ENCODE measurements at places on chromosomes 4 and X. TPM values are rescaled to one million over a fixed set of nuclear protein-coding genes. Genes with fewer than 3 reads are reported as not detected.
A peak's percentile ranks its signal among the peaks of the same experiment; 100 is the strongest.

Gene SUPT20HL2
- not detected for total RNA-seq

Gene ZNF711
- 2.3 TPM for total RNA-seq

Gene SLC7A11
- total RNA-seq: 24.7 TPM

Gene TMEM150C
- total RNA-seq: 0.36 TPM

Gene NONO
- total RNA-seq: 609 TPM

Gene TLL1
- not detected for total RNA-seq

Gene PORCN
- total RNA-seq: 3.3 TPM

Gene DCAF8L2
- total RNA-seq: not detected

Gene C4orf50
- not detected for total RNA-seq

Gene TMEM47
- total RNA-seq: 134 TPM

DNA sequence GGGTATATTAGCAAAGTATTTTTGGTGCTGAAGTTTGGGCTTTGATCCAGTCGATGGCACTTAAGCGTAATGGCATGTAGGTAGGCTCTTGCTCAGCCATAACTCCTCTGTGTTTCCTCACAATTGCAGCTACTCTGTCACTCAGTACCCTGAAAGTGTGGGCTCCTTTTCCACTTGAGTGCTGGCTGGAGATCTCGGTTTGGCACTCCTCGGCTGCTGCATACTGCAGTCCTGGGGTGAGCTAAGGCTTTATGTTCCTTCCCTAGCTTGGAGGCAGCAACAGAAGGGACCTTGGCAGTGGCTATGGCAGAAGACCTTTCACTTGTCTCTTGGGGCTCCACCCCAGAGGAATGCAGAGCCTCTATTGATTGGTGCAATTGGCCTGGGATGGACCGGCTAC is 106.7 kb upstream of the GRXCR1 start:
- no peak for DNase-seq
- no peaks in the 10 kb centered on the region for H3K36me3 ChIP-seq
- H3K27me3 ChIP-seq: no peaks in the 10 kb centered on the region
- H3K4me1 ChIP-seq: no peaks in the 10 kb centered on the region
- H3K4me3 ChIP-seq: no peak overlapping the region
- H3K27ac ChIP-seq: no peak overlapping the region

GRCh38 chrX:121258545-121258944 is 211.1 kb downstream of the GLUD2 start:
- no peak overlapping the region for H3K4me3 ChIP-seq
- no peak overlapping the region for H3K27ac ChIP-seq
- no peaks in the 10 kb centered on the region for H3K4me1 ChIP-seq

- no peak overlapping the region for H3K27ac ChIP-seq
- no peaks in the 10 kb centered on the region for H3K36me3 ChIP-seq
- no peak for DNase-seq
Measured at GRCh38 chrX:497186-498014, 110.7 kb upstream of the PPP2R3B start.

- no peak overlapping the region for H3K4me3 ChIP-seq
- H3K27me3 ChIP-seq: no peaks in the 10 kb centered on the region
- H3K36me3 ChIP-seq: no peaks in the 10 kb centered on the region
- DNase-seq: no peak
Measured at GRCh38 chr4:130044788-130045531, 949.0 kb downstream of the C4orf33 start.

GRCh38 chrX:25558137-25558536 is 542.4 kb upstream of the ARX start:
- no peak for DNase-seq
- no peak overlapping the region for H3K27ac ChIP-seq
- no peaks in the 10 kb centered on the region for H3K4me1 ChIP-seq
- H3K36me3 ChIP-seq: no peaks in the 10 kb centered on the region
- no peaks in the 10 kb centered on the region for H3K27me3 ChIP-seq

DNA sequence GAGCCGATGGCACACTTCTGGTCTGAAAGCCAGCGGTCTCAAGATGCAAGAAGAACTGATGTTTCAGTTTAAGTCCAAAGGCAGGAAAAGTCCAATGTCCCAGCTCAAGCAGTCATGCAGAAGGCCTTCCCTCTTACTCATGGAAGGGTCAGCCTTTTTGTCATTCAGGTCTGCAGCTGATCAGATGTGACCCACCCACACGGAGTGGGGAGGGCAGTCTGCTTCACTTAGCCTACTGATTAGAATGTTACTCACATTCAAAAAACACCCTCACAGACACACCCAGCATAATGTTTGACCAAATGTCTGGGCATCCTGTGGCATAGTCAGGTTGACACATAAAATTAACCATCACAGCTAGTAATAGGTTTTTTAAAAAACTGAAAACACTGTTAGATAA is 6.6 kb downstream of the HCCS start:
- DNase-seq: no peak
- H3K36me3 ChIP-seq: peaks cover 40% of the 10 kb centered on the region
- no peak overlapping the region for H3K4me3 ChIP-seq
- H3K27me3 ChIP-seq: no peaks in the 10 kb centered on the region

DNA sequence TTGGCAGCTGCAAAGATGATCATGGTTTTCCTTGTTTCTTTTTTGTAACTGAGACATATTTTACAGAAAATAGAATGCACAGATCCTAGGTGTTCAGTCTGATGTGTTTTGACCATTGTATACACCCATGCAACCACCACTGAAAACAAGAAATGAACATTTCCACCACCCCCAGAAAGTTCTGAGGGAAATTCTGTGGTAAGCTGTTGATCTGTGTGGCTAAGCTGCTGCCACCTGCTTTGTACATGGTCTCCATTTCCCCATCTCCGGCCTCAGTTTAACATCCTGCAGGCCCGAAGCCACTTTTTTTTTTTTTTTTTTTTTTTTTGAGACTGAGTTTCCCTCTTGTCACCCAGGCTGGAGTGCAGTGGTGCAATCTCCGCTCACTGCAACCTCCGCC is 65.3 kb downstream of the NYX start:
- H3K36me3 ChIP-seq: no peaks in the 10 kb centered on the region
- H3K4me1 ChIP-seq: peaks cover 3% of the 10 kb centered on the region
- H3K27me3 ChIP-seq: peaks cover 4% of the 10 kb centered on the region
- no peak for DNase-seq

GRCh38 chr4:90127706-90128345 is 632 bp downstream of the CCSER1 start:
- no peaks in the 10 kb centered on the region for H3K36me3 ChIP-seq
- H3K27me3 ChIP-seq: peaks cover 8% of the 10 kb centered on the region
- H3K4me3 ChIP-seq: peak overlapping the region; percentile 24
- no peaks in the 10 kb centered on the region for H3K4me1 ChIP-seq
- H3K27ac ChIP-seq: no peak overlapping the region
- no peak for DNase-seq

GRCh38 chr4:186743261-186743660 is 19.6 kb upstream of the FAT1 start:
- H3K27ac ChIP-seq: peak overlapping the region; percentile 26
- no peaks in the 10 kb centered on the region for H3K36me3 ChIP-seq
- H3K4me1 ChIP-seq: peaks cover 4% of the 10 kb centered on the region
- no peaks in the 10 kb centered on the region for H3K27me3 ChIP-seq
- H3K4me3 ChIP-seq: no peak overlapping the region

- no peaks in the 10 kb centered on the region for H3K27me3 ChIP-seq
- no peak for DNase-seq
- H3K36me3 ChIP-seq: no peaks in the 10 kb centered on the region
- H3K4me3 ChIP-seq: no peak overlapping the region
Measured at GRCh38 chrX:149073479-149073878, 431.6 kb downstream of the IDS start.

- H3K36me3 ChIP-seq: no peaks in the 10 kb centered on the region
- no peaks in the 10 kb centered on the region for H3K27me3 ChIP-seq
- no peak for DNase-seq
- no peaks in the 10 kb centered on the region for H3K4me1 ChIP-seq
- no peak overlapping the region for H3K4me3 ChIP-seq
- H3K27ac ChIP-seq: no peak overlapping the region
Measured at GRCh38 chrX:18543738-18544137, 118.3 kb downstream of the CDKL5 start.

DNA sequence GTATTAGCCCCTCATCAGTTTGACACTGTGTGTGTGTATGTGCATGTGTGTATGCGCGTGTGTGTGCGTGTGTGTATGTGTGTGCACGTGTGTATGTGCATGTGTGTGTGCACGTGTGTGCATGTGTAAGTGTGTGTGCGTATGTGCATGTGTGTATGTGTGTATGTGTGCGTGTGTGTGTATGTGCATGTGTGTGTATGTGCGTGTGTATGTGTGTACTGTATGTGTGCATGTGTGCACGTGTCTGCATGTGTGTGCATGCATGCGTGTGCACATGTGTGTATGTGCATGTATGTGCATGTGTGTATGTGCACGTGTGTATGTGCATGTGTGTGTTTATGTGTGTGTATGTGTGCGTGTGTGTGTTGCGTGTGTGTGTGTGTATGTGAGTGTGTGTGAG is 31.1 kb upstream of the MXRA5 start:
- H3K27me3 ChIP-seq: no peaks in the 10 kb centered on the region
- no peak for DNase-seq
- H3K4me3 ChIP-seq: no peak overlapping the region

- no peaks in the 10 kb centered on the region for H3K27me3 ChIP-seq
- no peak overlapping the region for H3K4me3 ChIP-seq
- peak; percentile 73 for DNase-seq
- H3K4me1 ChIP-seq: peaks cover 2% of the 10 kb centered on the region
Measured at GRCh38 chrX:7346021-7346420, 198.1 kb upstream of the PUDP start.

- DNase-seq: peak; percentile 35
- H3K4me1 ChIP-seq: no peaks in the 10 kb centered on the region
- no peak overlapping the region for H3K4me3 ChIP-seq
- H3K27me3 ChIP-seq: no peaks in the 10 kb centered on the region
Measured at GRCh38 chrX:101117701-101118100, 19.7 kb downstream of the CENPI start.

- peaks cover 2% of the 10 kb centered on the region for H3K4me1 ChIP-seq
- DNase-seq: no peak
- H3K4me3 ChIP-seq: no peak overlapping the region
- H3K36me3 ChIP-seq: no peaks in the 10 kb centered on the region
Measured at GRCh38 chrX:152928761-152929400, 31.0 kb downstream of the ZNF185 start.

GRCh38 chr4:8818063-8818881 is 53.4 kb downstream of the HMX1 start:
- H3K4me1 ChIP-seq: no peaks in the 10 kb centered on the region
- no peak overlapping the region for H3K4me3 ChIP-seq
- H3K27me3 ChIP-seq: no peaks in the 10 kb centered on the region
- no peak overlapping the region for H3K27ac ChIP-seq

GRCh38 chr4:23915459-23916132 is 25.7 kb upstream of the PPARGC1A start:
- no peaks in the 10 kb centered on the region for H3K27me3 ChIP-seq
- no peak for DNase-seq
- H3K27ac ChIP-seq: no peak overlapping the region
- H3K36me3 ChIP-seq: no peaks in the 10 kb centered on the region

DNA sequence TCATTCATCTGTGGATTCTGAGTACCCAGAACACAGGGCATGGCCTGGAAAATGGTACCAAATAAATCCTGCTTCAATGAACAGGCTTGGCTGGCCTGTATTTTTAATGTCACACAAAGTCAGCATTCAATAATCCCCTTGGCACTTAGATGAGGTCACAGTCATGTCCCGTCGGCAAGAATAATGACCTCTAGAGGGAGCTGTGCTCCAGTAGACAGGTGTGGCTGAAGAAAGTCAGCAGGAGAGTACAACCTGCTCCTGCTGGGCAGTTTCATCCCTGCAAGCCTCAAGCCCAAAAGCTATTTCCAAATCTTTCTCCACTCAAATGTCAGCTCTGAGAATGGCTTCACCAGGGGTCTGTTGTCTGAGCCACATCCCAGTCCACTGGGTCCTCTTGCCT is 404.0 kb upstream of the F9 start:
- H3K36me3 ChIP-seq: no peaks in the 10 kb centered on the region
- H3K27ac ChIP-seq: no peak overlapping the region
- H3K27me3 ChIP-seq: no peaks in the 10 kb centered on the region
- H3K4me3 ChIP-seq: no peak overlapping the region
- H3K4me1 ChIP-seq: no peaks in the 10 kb centered on the region

All from IMR-90 (cell line).